ENCODE measurements at places on chromosomes 2 and 18. TPM values are rescaled to one million over a fixed set of nuclear protein-coding genes. Genes with fewer than 3 reads are reported as not detected.
A peak's percentile ranks its signal among the peaks of the same experiment; 100 is the strongest.

- no peak for DNase-seq
Observed at GRCh38 chr2:63831176-63831575, 10.5 kb upstream of the UGP2 start.

DNA sequence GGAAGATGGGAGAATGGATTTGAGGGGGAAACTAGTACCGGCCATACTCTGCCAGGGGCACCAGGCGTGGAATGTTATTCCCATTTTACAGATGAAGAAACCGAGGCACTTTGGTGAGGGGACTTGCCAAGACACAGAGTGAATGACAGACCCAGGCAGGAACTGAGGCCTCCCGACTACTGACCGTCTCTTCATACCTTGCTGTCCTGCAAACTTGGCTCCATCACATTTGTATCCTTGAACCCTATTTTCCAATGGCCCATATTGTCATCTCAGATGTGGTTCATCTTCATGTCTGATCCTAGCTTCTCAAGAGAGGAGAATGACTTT, 6.2 kb upstream of the TFCP2L1 start:
- no peak for DNase-seq

DNA sequence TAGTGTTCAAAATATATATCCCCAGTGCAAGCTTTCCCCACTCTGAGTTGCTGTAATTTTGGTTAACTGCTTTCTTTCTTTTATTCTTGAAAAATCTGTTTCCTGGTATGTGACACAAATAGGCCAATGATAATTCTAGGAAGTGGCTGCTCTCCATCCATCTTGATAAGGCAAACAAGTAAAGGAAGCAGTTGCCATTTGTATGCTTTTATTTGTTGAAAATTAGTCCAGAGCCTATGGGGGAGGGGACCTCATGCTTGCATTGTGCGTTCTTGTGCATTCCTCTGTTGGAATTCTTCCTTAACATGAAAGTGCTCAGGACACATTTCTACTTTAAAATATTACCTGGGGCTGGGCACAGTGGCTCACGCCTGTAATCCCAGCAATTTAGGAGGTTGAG, 111.2 kb upstream of the FSHR start:
- DNase-seq = no peak

GRCh38 chr2:105952131-105952530, 207.4 kb downstream of the NCK2 start:
- DNase-seq = peak; percentile 17

GRCh38 chr18:49547701-49548100, 14.2 kb upstream of the LIPG start:
- no peak for DNase-seq

- no peak for DNase-seq
Observed at GRCh38 chr18:69558052-69558451, 157.4 kb downstream of the DOK6 start.

The PJVK gene
- total RNA-seq = not detected

- no peak for DNase-seq
Observed at GRCh38 chr18:10564975-10565773, 39.3 kb downstream of the NAPG start.

DNA sequence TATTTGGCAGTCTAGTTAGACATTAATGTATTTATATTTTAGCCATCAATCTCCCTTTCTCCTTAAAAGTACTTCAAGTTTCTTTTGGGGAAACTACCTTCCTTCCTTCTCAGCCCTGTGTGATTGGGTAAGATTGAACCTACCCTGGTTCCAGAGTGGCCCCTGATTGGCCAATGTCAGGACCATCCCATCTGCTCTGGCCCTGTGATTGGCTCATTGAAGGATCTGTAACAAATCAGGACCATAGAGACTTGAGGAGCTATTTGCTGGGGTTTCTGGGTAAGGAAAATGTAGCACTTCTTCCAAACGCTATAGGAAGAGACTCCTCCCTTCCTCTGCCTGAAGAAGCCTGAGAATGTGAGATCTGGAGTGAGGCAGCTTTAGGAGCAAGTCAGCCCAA, 59.3 kb downstream of the AQP4 start:
- peak; percentile 5 for DNase-seq

The BCL2L11 gene
- 5.3 TPM for total RNA-seq
